ENCODE measurements at places on chromosomes 6 and 20. TPM values are rescaled to one million over a fixed set of nuclear protein-coding genes. Genes with fewer than 3 reads are reported as not detected.

Gene SYTL3
- 6.7 TPM for total RNA-seq

Gene WFDC2
- 3.5 TPM for total RNA-seq

Gene SLC17A2
- not detected for total RNA-seq

DNA sequence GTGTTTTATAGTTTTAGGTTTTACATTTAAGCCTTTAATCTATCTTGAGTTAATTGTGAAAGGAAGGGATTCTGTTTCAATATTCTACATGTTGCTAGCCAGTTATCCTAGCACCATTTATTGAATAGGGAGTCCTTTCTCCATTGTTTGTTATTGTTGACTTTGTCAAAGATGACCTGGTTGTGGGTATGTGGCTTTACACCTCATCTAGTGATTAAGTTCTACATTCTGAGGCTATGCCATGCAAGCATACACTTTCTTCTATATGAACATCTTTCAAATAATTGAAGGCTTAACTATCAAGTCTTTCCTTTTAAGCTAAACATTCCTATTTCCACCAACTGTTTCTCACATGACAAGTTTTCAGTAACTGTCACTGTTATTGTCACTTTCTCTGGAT is 46.1 kb downstream of the ME1 start:
- no peak for DNase-seq

DNA sequence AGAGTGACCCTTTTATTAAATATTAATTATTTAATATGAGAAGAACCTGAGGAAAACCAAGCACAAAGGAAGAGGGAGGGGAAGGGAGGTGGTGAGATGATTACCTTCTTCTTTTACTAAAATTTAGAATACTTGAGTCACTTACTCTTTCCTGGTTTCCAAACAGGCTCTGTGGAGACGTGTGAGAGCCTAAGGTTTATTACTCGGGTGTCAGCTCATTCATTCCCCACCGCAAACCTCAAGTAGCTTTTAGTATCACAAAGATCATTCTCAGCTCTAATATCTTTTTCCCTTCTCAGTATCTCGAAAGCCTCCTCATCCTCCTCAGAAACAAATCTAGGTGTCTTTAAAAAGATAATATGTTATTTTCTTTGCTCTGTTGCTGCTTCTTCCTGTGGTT is 497.2 kb upstream of the JARID2 start:
- DNase-seq: no peak

- DNase-seq: no peak
These were observed 111.1 kb upstream of the DUSP22 start for GRCh38 chr6:181049-181654.

GRCh38 chr6:132333639-132334520 is 67.4 kb downstream of the MOXD1 start:
- DNase-seq: no peak

Measured in tibial nerve (tissue), 4 donors.